CD4-positive, alpha-beta T cell treated with Interleukin-2 at 100 ng/mL for 4 hours (primary cell): ENCODE measurements at places on chromosomes 7 and 10.

DNA sequence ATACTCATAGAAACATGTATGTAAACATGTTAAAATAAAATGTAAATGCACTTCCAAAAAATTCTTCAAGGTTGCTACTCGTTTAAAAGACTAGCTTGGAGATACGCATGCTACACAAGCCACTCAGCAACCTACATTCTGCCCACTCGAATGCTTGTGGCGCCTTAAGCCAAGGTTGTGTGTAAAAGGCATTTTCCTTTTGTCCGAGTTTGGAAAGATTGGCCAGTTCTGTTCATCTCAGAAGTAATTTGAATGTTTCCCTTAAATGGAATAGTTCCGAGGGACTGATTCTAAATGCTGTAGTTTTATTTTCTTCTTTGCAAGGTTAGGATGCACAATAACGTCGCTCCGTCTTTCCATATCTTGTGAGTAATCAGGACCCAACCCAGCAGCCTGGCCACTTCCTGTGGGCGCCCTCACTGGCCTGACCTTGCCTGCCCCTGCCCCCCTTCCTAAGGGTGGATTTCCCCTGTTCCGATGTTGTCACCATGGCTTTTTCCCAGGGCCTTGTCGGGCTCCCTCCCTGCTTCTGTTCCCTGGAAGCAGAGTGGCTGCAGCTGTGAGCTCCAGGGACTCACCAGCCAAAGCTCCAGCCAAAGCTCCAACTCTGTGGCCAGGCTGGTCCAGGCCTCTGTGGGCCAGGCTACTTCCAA, 70.6 kb downstream of the PTPRE start:
- DNase-seq = peak; percentile 11

GRCh38 chr10:85916286-85916685, 450.3 kb downstream of the GRID1 start:
- DNase-seq = no peak

DNA sequence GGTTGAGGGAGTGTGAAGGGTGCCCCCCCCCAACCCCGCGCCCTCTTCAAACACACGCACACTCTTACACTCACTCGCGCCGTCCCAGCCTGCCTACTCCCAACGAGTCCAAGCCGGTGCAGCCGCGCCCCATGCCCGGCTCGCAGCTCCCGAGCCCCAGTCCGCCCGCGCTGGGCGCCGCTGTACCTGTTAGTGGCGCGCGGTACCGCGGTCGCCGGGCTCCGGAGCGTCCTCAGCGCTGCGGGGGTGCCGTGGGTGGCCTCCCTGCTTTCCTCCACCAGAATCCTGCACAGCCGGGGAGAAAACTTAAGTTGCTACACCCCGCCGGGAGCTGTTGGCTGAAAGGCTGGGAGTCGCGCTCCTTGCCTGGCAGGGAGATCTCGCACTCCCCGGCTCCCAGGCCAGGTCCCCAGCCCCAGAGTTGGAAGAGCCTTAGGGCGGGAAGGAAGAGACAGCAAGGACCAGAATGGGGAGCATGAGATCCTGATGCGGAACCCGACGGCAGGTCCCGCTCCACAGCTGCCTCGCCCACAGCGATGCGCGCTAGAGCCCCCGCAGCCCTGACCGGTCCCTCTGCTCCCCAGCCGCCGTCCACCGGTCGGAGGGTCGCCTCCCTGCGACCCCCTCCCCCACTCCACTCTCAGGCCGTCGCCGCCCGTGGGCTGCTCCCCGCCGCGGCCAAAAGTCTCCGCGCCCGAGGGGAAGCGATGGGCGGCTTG, 863 bp downstream of the ST8SIA6 start:
- peak; percentile 26 for DNase-seq

- DNase-seq = no peak
Measured at GRCh38 chr10:88647061-88647615, 17.1 kb upstream of the LIPF start.

- no peak for DNase-seq
Measured at GRCh38 chr10:67257018-67257417, 331.2 kb downstream of the LRRTM3 start.
